ENCODE measurements at places on chromosomes 12 and 14.

GRCh38 chr12:115957686-115958290, 319.7 kb downstream of the MED13L start:
- DNase-seq: no peak

DNA sequence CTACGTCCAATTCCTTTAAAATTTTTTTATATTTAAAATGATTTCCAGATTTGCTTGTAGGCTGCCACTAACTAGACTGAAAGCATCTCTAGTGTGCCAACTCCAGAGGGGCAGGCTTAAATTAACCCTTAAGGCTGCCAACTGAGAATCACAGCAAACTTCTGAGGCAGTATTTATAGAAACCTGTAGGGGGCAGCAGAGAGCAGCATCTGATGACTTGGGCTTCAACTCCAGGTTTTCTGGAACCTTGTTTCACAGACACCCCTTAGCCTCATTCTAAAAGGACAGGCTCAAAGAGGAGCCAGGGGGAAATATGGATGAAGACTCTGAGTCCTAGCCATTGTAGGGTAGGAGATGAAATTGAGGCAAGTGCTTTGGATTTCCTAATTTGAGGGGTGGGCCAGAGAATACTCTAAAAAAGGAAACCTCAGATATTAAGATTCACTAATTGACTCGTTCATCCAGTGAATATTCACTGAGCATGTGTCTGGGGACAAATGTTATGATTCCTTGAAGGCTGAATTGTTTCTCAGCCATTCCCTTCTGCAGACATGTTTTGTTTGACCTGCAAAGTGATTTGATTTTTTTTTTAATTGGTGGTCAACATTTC, 63.3 kb upstream of the HSPB8 start:
- DNase-seq: peak; percentile 5

DNA sequence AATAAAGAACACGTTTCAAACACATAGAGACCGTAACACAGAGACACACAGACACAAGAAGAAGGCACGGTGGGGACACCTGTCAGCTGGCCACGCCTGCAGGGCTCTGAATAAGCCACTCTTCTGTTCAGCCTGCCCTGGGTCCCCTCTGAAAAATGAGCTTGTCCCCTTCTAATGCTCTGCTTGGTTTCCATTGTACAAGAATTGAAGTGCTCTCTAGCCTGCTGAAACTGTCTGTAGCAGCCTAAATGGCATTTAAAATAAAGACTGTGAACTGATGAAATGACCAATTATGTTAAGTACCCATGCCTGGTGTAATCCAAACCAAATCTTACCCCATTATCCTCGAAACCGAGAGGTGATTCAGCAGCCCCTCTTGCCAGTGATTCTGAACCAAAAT, 139.8 kb downstream of the FOXN3 start:
- no peak for DNase-seq

DNA sequence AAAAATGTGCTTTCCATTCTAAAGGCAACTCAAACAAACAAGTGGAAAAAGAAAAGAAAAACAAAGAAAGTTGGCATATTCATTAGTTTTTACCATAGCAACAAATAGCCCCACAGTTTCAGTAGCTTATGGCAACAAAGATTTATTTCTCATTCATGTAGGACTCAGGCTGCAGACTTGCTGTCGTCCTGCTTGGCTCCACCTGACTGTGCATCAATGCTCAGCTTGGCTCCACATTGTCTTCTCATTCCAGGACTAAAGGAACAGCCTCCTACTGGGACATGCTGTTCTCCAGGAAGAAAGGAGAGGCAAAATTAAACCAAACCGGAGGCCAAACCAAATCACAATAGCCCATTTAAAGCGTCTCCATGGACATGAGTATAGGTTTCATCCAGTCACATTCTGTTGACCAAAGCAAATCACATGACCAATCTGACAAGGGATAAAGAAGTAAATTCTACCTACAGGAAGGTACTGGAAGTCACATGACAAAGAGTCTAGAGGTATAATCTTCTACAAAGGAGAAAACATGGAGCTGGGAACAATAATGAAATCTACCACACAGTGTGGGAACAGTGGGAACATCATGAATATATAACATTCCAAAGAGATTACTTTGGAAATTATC, 222.5 kb downstream of the PIK3C2G start:
- DNase-seq: no peak

DNA sequence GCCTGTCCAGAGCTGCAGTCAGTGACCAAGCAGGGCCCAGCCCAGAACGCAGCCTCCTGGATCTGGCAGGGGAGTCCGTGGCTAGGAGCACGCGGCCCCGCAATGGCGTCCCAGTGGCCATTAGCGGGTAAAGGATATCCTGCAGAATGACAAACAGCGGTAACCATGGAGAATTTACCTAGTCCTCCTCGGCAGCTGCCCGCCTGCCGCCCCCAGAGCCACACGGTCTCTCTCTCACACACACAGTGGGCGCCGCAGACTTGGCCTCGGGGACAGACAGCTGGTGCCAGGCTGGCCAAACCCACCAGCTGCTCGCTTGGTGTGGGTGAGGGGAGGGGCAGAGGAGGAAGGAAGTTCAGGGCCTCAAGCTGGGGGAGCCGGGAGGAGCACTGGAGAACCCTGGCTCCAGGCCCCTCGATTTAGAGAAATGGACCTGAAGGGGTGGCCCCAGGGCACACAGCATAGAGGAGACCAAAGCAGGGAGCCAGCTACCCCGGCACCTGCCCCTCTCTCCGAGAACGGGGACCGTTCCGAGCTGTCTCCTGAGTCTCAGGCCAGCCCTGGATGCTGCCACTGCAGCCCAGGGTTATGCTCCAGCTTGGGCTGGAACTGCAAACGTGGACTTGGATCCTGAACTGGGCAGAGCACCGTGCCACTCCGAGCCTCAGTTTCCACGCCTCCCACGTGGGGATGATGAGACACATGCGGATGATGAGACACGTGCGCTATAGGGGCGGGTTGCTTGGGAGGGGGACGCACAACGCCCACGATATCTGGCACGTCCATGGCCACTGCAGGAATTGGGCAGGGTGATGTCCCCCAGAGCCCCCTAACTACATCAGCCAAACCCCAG, 3.4 kb downstream of the CDK2AP1 start:
- peak; percentile 12 for DNase-seq

DNA sequence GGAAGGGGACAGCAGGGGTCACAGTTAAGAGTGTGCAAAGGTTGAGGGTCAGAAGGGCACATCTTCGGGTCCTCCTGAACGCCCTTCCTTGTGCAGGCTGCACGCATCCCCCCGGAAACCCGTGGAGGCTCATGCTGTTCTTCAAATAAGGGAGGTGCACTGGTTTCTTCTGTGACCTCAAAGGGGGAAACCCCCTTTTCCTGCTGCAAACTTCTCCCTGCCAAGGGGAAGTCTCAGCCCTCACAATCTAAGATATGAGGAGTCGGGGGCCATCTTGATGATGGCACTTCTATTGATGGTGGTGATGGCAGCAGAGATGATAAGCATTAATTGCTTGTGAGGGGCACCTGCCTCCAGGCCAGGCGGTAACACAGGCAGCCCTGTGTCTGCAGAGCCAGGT, 40.0 kb downstream of the ISCA2 start:
- DNase-seq: no peak

GRCh38 chr14:24181371-24182077, 7.1 kb downstream of the IPO4 start:
- DNase-seq: no peak

DNA sequence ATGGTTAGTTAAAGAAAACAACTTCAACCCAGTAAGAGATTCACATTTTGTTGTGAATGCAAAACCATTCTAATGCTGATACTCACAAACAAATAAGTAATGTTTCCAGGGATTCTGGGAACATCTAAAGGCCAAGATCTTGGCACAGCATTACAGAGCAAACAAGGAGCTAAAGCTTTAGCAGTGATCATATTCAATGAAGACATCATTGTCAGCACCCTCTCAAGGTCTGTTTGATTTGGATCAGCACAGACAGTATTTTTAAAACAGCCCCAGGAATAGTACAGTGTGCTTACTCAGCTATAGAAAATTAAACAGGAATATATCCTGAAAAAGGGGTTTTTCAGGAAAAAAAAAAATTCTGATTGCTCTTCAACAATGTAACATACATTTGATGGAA, 71.4 kb downstream of the TMEM260 start:
- no peak for DNase-seq

DNA sequence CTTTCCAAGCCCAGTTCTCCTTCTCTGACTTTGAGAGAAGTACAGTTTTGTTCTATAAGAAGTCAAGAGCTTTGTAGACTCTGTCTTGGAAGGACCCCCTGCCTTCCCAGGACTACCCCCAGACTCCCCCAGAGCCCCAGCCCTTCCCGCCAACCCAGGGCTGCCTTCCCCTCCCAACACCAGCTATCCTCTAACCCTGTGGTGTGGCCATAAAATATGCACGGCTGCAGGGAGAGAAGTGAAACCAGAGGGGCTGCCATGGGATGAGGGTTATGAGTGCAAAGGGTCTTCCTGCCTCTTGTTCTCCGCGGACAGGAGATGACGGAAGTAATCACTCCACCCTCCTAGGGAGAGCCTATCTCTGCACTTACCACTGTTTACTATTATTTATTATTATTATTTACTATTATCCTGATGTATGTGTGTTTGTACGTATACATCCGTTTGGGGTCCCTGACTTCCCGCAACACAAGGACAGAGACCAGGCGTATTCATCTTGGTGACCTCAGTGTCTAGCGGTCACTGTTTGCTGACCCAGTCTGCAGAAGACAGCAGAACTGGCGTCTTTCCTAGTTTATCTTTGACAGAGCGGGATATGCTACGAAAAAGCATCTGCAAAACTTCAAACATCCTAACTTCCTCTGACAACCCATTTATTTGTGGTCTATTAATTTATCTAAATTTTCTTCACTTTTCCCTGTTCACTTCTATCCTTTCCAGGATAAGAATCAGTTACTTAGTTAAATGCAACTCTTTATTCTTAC, 3.5 kb upstream of the SCNN1A start:
- no peak for DNase-seq

GRCh38 chr12:90854136-90854689, 100.8 kb downstream of the CCER1 start:
- no peak for DNase-seq

DNA sequence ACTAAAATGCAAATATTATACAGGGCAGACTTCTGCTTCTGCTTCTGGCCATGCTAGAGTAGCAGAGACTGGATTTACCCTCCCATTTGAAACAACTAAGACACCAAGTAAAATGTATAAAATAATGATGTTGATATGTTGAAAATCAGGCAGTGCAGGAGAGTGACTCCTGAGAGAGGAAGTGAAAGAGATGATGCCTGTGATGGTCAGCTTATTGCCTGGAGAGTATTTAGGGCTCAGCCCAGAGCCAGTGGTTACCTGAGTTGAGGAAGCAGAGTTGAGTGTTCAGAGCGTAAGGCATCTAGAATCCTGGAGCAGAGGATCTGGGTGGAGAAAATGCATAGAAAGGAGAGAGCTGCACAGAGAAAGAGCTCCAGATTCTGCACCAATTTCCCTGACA, 131.8 kb upstream of the C14orf180 start:
- DNase-seq: no peak

DNA sequence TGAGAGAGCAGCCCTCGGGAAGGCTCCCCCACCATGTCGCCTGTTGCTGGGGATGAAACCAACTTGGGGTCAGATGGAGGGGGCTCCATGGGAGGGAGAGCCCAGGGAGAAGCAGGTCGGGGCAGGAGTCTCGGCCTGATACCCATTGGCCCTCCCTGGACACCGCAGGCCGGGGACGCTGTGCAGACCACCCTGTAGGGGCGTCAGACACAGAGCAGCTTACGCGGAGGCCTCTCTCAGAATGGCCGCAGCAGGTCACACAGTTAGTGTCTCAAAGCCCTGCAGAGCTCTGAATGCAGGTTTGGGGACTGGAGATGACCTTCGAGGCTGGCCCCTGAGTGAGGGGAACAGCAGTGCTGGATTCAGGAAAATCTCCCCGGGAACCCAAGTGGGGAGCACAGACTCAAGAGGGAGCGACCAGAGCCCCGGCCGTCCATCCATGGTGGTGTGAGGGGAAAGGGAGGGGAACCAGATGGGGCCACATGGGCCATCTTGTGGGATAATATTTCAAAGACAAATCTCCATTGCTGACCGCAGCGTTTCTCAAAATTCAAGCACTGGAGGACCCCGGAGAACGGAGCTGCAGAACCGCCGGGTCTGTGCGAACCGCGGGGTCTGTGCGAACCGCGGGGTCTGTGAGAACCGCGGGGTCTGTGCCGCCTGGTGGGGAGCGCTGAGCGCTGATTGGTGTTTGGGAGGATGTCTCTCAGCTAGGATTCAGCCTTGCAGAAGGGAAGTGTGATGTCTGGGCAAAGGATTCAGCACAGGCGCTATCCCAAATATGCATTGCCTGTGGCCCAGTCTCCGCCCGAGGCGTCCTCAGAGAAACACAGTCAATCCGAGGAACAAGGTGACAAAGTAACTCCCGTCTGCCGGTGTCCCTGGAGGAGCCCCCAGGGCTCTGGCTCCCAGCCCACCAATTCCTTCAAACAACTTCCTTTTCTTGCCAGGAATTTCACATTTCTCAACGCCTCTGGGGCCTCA, 324.4 kb upstream of the RTL1 start:
- no peak for DNase-seq

- DNase-seq: no peak
Measured at GRCh38 chr12:202081-202731, 11.8 kb downstream of the SLC6A12 start.

DNA sequence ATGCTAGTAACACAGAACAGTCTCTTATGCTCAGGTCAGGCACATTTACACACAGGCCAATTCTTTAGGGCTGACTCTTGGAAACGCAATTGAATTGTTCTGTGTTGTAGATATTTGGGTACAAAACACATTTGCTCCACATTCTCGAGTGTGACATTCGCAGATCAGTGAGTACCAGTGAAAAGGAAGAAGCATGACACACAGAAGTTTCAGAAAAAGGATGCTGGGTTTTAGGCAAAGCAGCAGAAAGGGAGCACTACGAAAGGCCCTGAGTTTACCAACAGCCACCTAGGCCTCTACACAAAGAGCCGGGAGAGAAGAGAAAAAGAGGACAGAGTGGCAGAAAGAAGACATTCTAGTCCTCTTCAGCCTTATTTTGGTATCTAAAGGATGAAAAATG, 254.4 kb upstream of the BTG1 start:
- no peak for DNase-seq

DNA sequence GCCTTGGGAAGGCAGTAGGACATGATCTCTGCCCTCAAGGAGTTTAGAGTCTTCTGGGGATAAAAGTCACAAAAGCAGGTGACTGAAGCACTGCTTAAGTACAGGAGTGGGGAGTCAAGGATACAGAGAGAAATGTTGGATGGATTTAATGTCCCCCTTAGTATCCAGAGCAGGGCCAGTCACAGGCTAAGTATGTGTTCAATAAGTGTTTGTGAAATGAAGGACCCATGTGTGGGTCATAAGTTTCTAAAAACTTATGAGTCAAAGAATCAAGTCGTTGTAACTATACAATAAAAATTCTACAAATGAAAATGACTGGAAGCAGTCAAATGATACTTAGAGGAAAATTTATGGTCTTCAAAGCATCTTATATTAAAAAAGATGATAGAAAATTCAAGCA, 25.1 kb downstream of the KRT80 start:
- no peak for DNase-seq

DNA sequence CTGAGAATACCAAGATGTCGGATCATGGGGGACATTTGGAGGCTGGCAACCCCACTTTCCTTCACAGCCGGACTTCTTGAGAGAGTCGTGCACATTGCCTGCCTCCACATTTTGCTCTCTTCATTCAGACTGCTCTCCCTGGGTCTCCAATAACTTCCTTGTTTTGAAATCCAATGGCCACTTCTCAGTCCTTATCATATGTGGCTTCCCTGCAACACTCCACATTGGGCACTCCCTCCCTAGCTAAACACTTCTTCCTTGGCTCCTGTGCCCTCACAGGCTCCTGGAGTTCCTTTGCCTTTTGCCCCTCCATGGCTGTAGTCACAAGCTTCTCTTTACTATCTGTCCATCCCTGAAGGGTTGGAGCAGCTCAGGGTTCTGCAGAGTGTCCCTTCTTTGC, 30.1 kb downstream of the NPC2 start:
- DNase-seq: no peak
